ENCODE measurements at places on chromosomes 13 and 19. TPM values are rescaled to one million over a fixed set of nuclear protein-coding genes. Genes with fewer than 3 reads are reported as not detected.
A peak's percentile ranks its signal among the peaks of the same experiment; 100 is the strongest.

ZNF285 gene
- total RNA-seq: 7.6 TPM

DNA sequence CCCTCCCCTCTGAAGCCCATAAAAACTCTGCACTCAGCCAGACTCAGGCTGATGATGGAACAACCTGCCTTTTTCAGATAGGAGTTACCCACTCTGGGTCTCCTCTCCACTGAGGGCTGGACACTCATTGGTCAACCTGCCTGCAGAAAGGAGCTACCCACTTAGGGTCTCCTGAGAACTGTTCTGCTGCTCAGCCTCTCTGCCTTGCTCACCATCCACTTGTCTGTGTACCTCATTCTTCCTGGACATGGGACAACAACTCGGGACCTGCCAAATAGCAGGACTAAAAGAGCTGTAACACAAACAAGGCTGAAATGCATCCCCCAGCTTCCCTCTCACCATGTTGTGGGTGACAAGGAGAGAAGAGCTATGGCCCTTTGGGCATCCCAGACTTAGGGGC lies 18.4 kb upstream of the RCBTB2 start:
- H3K27me3 ChIP-seq: peaks cover 58% of the 10 kb centered on the region
- no peaks in the 10 kb centered on the region for H3K4me1 ChIP-seq
- no peak overlapping the region for H3K4me3 ChIP-seq
- no peaks in the 10 kb centered on the region for H3K36me3 ChIP-seq
- H3K27ac ChIP-seq: no peak overlapping the region

DNA sequence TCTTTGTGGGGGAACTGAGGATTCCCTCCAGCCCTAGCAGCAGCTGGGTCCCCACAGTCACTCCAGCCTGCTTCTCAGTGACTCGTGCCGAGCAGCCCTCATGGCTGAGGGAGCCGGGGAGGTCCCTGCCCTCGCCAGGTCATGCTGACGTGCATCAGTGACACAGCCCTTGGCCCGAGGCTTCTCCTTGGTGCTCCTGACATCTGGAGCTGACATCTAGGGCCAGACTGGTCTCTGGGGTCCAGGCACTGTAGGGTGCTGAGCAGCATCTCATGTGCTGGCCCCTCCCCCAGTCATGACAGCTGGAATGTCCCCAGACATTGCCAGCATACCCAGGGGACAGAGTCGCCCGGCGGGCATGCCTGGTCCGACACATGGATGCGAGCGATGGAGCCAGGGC lies 14.4 kb downstream of the COMP start:
- no peak overlapping the region for H3K27ac ChIP-seq
- no peak overlapping the region for H3K4me3 ChIP-seq
- no peaks in the 10 kb centered on the region for H3K27me3 ChIP-seq
- H3K4me1 ChIP-seq: peaks cover 1% of the 10 kb centered on the region
- no peaks in the 10 kb centered on the region for H3K36me3 ChIP-seq

GRCh38 chr13:31945202-31945961 lies 86.2 kb upstream of the FRY start:
- H3K27ac ChIP-seq: no peak overlapping the region
- H3K27me3 ChIP-seq: no peaks in the 10 kb centered on the region
- no peak overlapping the region for H3K4me3 ChIP-seq

DNA sequence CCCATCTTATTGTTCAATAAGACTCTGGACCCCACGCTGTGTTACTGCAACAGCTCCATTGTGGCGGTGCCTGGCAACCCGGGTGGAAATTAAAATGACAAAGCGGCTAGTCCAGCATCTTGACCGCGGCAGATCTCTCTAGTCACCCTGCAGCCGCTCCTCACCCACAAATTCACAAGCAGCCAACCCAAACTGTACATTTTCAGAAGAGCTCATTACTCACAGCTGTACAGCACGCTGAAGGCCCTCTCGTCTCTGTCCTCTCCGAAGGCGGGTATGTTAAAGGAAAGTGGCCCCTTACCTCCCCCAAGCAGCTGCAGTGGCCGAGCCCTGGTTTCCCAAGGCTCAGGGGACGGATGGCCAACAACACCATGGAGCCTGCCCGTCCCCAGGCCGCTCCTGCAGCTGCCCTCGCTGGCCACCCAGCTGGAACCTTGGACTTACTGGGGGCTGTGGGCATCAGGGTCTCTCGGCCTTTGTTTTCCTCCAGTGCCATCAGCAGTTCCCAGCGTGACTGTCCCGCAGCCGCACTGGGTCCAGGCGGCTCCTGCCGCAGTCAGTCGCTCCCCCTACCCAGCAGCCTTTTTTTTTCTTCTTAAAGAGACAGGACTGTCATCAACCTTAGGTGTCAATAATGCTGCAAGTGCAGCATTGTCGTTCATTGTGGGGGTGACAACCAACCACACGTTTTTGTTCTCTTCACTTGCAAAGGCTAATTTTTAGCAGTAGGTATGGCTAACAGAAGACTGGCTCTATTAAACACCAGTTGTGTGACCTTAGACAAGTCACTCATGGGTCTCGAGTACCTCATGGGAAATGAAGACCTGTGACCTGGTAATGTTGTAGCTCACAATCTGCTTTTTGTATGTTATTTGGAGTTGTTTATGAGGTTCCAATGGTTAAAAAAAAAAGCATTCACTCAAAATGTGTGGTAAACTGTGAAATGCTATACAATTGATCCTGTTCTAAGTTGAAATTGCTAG lies at the start of gene SACS:
SACS (minus strand) TSS at position 532 of the 983 bp plus-strand sequence. CDS start 22,463 bp downstream, outside the sequence.
- H3K4me1 ChIP-seq: peaks cover 6% of the 10 kb centered on the region
- no peak within 1 kb of the TSS for H3K4me3 ChIP-seq
- peaks cover 12% of the 10 kb centered on the region for H3K27me3 ChIP-seq

DNA sequence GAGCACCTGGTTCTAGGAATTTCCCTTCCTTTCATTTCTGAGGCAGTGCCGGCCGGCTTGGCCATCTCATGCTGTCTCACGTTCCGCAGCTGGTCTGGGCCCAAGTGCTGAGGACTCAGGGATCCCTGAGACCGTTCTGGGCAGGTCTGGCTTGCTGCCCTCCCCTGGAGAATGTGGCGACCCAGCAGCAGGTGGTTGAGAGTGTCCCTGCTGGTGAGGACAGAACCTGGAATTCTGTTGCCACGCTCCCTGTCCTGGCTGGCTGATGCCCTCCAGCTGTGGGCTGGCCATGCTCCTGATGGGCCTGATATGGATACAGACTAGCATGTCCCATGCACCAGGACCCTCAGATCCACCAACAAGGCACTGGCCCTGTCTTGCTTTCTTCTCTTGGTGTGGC lies 114.0 kb upstream of the C1QTNF9B start:
- no peak overlapping the region for H3K27ac ChIP-seq
- no peaks in the 10 kb centered on the region for H3K36me3 ChIP-seq
- H3K27me3 ChIP-seq: no peaks in the 10 kb centered on the region
- H3K4me1 ChIP-seq: no peaks in the 10 kb centered on the region

DNA sequence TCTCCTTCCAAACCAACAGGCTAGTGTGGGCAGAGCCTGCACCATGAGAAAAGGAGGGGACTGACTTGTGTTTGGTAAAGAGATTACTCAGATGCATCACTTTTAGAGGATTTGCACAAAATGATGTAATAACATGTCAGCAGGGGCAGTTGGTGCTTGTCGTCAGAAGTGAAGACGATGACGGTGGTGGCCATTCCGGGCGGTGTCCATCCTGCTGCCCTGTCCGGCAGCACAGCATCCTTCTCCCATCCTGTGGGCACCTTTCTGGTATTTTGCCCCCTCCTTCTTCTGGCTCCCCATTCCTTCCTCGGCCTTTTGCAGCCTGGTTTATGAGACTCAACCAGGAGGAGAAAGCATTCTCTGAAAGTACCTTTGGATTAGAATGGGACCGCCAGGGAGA lies 160.1 kb downstream of the TEX29 start:
- no peak for DNase-seq
- no peaks in the 10 kb centered on the region for H3K4me1 ChIP-seq
- H3K27ac ChIP-seq: no peak overlapping the region
- H3K4me3 ChIP-seq: no peak overlapping the region

DNA sequence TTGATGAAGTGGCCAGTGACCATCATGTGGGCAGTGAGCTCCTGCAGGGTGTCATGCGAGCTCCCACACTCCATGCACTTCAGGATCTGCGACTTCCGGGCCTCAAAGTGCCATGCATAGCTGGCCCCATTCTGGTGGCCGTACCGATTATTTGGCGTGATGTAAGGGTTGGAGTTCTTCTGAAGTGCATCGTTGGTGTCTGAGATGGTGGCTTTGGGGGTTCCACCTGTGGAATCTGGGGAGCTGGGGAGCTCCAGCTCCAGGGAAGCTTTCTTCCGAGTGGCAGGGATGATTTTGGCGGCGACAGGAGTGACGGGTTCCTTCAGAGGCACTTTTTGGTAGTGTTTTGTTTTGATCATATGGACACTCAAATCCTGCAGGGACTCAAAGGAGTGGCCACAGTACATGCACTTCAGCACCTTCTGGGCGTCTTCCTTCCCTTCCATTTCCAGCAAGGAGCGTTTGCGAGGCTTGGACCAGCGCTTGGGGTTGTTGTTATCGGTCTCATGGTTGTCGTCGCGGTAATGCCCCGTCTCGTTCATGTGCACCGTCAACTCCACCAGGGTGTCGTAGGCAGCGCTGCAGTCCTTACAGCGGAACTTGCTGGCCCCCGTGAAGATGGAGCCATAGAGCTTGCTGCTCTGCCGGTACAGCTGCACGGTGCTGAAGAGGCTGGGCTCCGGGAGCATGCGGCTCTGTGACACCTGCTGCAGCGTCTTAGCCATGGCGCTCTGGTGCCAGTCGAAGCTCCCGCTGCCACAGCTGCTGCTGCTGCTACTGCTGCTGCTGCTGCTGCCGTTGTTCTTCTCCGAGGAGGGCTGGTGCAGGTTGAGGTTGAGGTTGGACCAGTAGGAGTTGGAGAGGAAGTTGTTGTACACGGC lies 70.4 kb downstream of the TSHZ3 start:
- DNase-seq: no peak
- no peaks in the 10 kb centered on the region for H3K36me3 ChIP-seq
- no peak overlapping the region for H3K4me3 ChIP-seq
- no peak overlapping the region for H3K27ac ChIP-seq

GRCh38 chr13:64371045-64371444 lies 2859.1 kb downstream of the PCDH9 start:
- H3K36me3 ChIP-seq: no peaks in the 10 kb centered on the region
- H3K27me3 ChIP-seq: no peaks in the 10 kb centered on the region
- DNase-seq: no peak

GRCh38 chr19:50300814-50301606 lies 28.2 kb downstream of the KCNC3 start:
- no peaks in the 10 kb centered on the region for H3K4me1 ChIP-seq
- H3K36me3 ChIP-seq: no peaks in the 10 kb centered on the region
- H3K27ac ChIP-seq: no peak overlapping the region
- no peak for DNase-seq
- no peak overlapping the region for H3K4me3 ChIP-seq

DNA sequence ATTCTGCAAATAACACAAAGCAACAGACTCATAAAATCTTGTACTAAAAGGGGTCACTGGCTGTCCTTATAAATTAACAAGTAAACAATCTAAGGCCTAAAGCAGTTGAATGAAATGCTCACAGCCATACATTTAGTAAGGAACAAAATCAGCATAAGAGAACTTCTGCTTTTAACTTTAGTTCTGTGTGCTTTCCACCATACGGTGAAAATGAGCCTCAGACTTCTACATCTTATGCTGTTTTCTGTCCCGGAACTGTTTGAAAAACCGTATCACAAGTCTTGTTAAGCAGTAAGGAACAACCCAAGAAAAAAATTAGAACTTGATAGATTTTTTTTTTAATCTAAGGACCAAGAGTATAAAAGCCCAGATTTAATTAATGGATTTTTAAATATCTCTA lies 549.1 kb upstream of the MIR17HG start:
- H3K4me1 ChIP-seq: no peaks in the 10 kb centered on the region
- H3K27me3 ChIP-seq: no peaks in the 10 kb centered on the region
- no peak overlapping the region for H3K4me3 ChIP-seq

GRCh38 chr13:77523834-77524728 lies 11.4 kb upstream of the SCEL start:
- no peak overlapping the region for H3K27ac ChIP-seq
- no peaks in the 10 kb centered on the region for H3K4me1 ChIP-seq
- no peak overlapping the region for H3K4me3 ChIP-seq
- no peaks in the 10 kb centered on the region for H3K27me3 ChIP-seq
- no peaks in the 10 kb centered on the region for H3K36me3 ChIP-seq

ZNF579 gene
- total RNA-seq: 10.3 TPM

DNA sequence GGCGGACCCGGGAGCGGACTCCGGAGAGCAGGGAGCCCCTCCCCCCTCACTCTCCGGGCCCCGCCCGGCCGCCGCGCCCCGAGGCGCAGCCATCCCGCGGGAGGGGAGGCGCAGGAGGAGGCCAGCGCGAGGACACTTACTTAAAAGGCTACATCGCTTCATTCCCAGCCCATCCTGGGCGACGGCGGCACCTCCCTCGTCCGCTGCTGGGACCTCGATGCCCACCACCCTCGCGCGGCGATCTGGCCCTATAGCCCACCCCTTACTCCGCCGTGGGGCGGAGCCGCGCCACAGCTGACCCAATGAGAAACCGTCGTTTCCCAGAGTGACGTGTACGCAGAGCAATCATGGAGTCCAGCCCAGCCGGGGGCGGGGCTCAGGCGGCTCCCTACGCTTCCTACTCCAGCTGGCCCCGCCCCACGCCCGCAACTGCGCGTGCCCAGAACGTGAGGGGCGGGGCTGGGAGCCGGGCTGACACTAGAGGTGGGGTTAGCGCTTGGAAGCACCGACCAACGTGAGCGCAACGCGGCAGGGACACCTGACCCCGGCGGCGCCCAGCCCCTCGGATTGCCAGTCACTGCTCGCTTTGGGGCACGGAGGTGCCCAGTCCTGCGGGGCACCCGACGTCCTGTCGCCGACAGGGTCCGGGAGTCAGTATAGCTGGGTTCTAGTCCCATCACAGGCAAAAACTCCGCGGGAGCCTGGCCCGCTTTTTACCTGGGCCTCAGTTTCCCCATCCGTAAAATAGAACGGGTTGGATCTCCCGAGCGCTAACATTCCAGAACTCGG lies at the start of gene ANKRD27:
ANKRD27 (minus strand) TSS at position 250 of the 789 bp plus-strand sequence. CDS start 16,165 bp downstream, outside the sequence.
- peak; percentile 99 for DNase-seq
- no peaks in the 10 kb centered on the region for H3K36me3 ChIP-seq
- H3K27me3 ChIP-seq: peaks cover 17% of the 10 kb centered on the region

RYR1 gene
- 3.3 TPM for total RNA-seq

- H3K27ac ChIP-seq: no peak overlapping the region
- H3K27me3 ChIP-seq: no peaks in the 10 kb centered on the region
- H3K4me3 ChIP-seq: no peak overlapping the region
- no peak for DNase-seq
- no peaks in the 10 kb centered on the region for H3K4me1 ChIP-seq
Observed at GRCh38 chr19:31312009-31312676, 37.1 kb downstream of the TSHZ3 start.

GRCh38 chr13:43431290-43431716 lies 355.5 kb downstream of the ENOX1 start:
- H3K27ac ChIP-seq: no peak overlapping the region
- H3K4me3 ChIP-seq: no peak overlapping the region
- no peaks in the 10 kb centered on the region for H3K36me3 ChIP-seq
- no peaks in the 10 kb centered on the region for H3K4me1 ChIP-seq
- no peaks in the 10 kb centered on the region for H3K27me3 ChIP-seq

DNA sequence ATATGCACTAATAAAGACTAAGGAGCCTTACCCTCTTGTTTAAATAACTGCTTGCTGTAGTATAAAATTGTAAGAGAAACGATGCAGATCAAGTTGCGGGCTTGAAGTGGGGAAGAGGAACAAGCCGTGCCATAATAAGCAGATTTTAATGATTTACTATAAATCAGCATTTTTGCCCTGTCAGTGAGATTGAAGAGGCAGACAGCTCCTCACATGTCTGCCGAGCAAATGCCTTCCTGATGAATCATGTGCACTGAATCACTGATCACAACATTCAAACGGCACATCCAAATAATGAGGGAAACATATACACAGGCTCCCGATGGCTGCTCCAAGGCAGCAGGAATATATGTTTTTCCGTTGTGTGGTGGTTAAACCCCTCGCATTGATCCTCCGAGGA lies 282.9 kb downstream of the TSHZ3 start:
- H3K4me1 ChIP-seq: no peaks in the 10 kb centered on the region
- no peaks in the 10 kb centered on the region for H3K27me3 ChIP-seq
- no peak overlapping the region for H3K27ac ChIP-seq
- H3K4me3 ChIP-seq: no peak overlapping the region
- H3K36me3 ChIP-seq: no peaks in the 10 kb centered on the region

ZNF534 gene
- total RNA-seq: 0.44 TPM

PLPP2 gene
- total RNA-seq: 0.37 TPM
